CD4-positive, alpha-beta T cell treated with Interleukin-17A for 1 hour (primary cell): ENCODE measurements at places on chromosomes 13 and 19.

DNA sequence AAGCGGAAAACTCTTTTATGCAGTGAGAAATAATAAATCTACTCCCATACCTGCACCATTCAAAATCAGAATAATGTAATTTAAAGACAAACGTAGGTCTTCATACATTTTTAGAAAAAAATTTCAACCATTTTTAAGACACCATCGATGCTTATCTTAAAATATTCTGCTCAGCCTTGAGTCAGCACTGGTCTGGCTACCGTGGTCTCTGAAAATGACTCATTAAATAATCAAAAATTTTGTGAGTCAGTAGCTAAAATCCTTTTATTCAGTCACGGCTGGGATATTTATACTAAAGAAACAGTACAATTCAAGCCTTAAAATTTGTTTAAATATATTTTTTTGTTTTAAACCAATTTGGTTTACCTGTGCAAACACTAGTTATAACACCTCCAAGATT is 2862.8 kb upstream of the PCDH20 start:
- no peak for DNase-seq

GRCh38 chr13:109749365-109749764 is 37.0 kb downstream of the IRS2 start:
- DNase-seq: no peak

- no peak for DNase-seq
These were observed 1211.9 kb upstream of the ATXN8OS start for GRCh38 chr13:68895696-68896095.

GRCh38 chr13:105894697-105895096 is 640.8 kb downstream of the EFNB2 start:
- no peak for DNase-seq

- DNase-seq: no peak
These were observed 649 bp downstream of the TMEM91 start for GRCh38 chr19:41376998-41377365.

DNA sequence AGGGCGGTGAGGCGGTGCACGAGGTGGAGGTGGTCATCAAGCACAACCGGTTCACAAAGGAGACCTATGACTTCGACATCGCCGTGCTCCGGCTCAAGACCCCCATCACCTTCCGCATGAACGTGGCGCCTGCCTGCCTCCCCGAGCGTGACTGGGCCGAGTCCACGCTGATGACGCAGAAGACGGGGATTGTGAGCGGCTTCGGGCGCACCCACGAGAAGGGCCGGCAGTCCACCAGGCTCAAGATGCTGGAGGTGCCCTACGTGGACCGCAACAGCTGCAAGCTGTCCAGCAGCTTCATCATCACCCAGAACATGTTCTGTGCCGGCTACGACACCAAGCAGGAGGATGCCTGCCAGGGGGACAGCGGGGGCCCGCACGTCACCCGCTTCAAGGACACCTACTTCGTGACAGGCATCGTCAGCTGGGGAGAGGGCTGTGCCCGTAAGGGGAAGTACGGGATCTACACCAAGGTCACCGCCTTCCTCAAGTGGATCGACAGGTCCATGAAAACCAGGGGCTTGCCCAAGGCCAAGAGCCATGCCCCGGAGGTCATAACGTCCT is 9.4 kb upstream of the PROZ start:
- DNase-seq: no peak
